Naive B cell (primary cell): ENCODE measurements at places on chromosomes 7 and 10. TPM values are rescaled to one million over a fixed set of nuclear protein-coding genes. Genes with fewer than 3 reads are reported as not detected.

Gene MGAM2
- not detected for polyA plus RNA-seq

Gene ADD3
- 322 TPM for polyA plus RNA-seq

Gene ASAH2
- polyA plus RNA-seq = 1.5 TPM

DNA sequence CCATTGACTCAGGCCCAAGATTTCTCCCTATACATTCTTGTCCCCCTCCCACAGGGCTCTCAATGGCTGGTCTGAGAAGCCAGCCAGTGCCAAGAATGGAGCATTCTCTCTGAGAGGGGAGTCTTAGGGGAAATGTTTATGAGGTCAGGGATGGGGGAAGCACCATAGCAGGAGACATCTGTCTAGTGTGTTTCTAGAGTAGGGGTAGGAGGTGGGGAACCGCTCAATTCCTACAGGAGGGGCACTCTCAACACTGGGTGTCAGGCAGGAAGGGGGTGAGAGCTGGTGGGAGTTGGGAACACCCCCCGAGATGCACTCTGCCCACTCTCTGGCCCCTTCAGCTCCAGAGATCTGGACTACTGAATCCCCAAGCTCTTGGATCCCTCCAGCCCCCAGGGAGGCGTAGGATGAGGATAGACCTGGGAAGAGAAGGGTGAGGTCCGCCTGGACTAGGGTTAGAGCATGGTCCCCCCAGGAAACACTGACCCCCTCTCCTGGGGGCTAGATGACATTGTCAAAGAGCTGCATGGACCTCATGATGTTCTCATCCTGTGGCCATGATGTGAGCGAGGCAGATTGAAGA lies 8.7 kb upstream of the OGA start:
- H3K4me3 ChIP-seq = no peak overlapping the region
- DNase-seq = no peak
- no peaks in the 10 kb centered on the region for H3K27me3 ChIP-seq
- peaks cover 24% of the 10 kb centered on the region for H3K4me1 ChIP-seq

DNA sequence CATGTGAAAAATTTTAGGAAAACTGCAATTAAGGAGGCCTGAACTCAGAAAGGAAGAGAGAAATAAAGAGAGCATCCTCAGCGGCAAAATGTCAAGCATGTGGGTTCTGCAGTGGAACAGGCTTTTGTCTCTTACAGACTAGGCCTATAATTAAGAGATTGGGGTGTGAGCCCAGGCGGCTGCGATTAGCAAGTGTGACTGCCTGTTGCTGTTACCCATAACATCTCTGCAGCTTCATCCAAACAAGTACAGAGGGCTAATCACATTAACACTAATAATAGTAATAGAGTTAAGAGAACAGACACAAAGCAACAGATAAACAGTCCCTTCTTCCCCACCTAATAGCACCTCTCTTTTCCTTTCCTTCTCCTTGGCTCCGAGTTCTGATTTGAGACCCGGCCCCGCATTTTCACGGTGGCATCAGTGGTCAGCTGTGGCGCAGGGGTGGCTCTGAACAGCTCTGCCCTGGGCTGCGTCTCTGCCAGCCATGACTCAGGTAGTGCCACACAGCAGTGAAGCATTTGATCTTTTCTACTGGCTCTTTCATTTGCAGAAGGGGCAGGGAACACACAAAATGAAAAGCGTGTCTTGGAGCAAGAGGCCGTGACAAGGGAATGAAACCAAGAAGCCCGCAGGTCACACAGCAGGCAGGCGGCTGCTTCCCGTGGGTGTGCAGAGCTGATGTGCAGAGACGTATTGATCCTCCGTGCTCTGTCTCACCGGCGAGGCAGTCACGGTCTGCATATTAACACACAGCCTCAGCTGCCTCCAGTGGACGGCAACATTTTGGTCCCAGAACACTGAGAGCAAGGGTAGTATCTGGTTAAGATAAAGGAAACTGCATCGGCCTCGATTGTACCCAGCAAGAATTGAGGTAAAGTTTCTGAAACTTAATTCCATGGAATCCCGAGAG lies 103.1 kb downstream of the KLF6 start:
- H3K4me3 ChIP-seq = no peak overlapping the region
- peak overlapping the region; percentile 9 for H3K27ac ChIP-seq
- peaks cover 7% of the 10 kb centered on the region for H3K27me3 ChIP-seq
- no peaks in the 10 kb centered on the region for H3K36me3 ChIP-seq
- no peaks in the 10 kb centered on the region for H3K4me1 ChIP-seq

GRCh38 chr7:57370066-57370738 lies 79.8 kb upstream of the ZNF716 start:
- H3K36me3 ChIP-seq = no peaks in the 10 kb centered on the region
- H3K27ac ChIP-seq = no peak overlapping the region
- no peak for DNase-seq
- no peaks in the 10 kb centered on the region for H3K27me3 ChIP-seq
- H3K4me1 ChIP-seq = no peaks in the 10 kb centered on the region
- no peak overlapping the region for H3K4me3 ChIP-seq
